ENCODE measurements at places on chromosomes 12 and 14.

- DNase-seq = no peak
These were observed 31.2 kb upstream of the VASH1 start for GRCh38 chr14:76729953-76730505.

DNA sequence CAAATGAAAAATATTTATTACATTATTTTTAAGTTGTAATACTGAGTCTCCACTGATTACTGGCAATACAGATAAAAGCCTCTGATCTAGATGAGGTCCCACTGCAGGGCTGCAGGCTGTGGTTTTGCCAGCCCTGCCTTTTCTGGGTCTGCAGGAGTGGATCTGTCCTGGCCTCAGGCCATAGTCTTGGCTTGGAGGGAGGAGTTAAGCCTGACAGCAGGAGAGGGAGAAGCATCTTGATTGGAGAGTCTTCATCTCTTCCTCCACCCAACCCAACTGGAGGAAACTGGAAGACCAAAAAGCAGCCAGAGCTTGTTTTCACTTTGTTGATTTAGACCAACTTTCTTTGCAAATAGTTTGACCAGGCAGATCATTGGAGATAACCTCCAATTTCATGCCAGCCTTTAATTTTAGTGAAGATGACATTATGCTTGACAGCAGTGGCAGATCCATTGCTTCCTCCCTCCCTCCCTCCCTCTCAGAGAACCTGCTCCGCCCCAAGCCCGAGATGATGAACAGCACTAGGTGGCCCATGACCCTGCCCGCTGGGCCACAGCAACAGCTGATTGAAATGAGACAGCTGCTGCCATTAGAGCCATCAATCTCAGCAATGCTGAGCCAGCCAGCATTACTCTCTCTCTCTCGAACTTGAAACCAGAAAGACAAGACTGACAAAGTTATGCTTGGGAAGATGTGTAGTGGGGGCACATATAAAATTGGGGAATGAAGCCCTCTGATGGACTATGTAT is 222.4 kb downstream of the GLT1D1 start:
- no peak for DNase-seq

DNA sequence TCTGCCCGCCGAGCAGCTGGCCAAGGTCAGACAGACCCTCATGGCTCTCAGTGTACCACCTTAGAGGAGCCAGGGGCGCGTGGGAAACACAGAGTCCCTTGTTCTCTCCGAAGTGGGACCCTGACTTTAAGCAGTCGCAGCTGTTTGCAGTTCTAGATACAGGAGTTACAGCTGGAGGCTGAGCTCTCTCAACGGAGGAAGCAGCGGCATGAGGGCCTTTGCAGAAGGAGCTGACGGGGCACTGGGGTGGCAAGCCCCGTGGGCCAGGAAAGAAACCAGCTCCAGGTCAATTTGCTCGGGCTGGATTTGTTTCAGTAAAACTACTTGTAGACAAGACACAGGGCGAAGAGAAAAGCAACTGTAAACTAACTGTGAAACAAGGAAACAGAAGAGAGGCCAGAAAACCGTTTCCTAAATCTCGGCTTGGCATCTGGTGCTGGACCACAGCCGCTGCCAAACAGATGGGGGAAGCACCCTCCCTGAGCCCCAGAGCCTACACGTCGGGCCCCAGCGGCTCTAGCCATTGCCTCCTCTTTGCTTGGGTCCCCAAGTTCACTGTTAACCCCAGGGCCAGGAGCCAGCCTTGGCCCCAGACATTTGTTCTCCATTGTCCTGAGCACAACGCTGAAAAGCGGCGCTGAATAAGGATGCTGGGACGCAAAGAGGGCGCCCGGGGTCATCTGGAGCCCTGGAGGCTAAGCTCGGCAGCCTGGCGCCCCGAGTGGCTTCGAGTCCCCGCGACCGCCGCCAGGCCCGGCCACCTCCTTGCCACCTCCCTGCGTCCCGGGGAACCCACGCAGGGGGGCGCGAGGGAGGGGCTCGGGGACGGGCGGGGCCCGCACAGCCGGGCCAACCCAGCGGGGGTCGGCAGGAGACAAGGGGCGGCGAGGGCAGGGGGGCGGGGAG is 914 bp upstream of the PACS2 start:
- no peak for DNase-seq

DNA sequence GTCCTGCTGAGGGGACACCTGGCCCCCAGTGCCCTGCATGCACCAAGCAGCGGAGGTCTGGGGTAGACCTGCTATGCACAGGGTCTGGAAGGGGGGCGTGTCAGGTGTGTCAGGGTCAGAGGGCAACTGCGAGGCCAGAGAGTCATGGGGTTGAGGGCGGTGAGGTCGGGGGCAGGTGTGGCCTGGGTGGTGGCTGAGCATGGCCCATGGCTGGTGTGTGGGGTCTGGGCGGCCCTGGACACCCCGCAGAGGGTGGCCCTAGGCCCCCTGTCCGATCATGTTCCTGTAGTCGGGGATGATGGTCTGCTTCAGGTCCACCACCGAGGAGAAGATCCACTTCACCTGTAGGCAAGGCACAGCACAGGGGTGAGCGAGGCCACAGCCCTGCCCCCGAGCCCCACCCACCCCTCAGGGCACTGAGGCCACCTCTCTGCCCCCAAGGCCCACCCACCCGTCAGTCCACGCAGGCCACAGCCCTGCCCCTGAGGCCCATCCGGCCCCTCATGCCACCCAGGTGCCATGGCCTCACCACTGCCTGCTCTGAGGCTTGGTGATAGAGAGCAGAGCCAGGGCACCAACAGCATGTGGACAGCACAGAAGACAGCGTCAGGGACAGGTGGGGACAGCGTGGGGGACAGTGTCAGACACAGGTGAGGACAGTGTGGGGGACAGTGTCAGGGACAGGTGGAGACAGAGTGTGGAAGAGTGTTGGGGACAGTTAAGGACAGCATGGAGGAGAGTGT is 211.3 kb downstream of the TMEM121 start:
- no peak for DNase-seq

- DNase-seq = no peak
These were observed 57.1 kb downstream of the TRAFD1 start for GRCh38 chr12:112182499-112182898.

- DNase-seq = no peak
These were observed 10.2 kb upstream of the NFE2 start for GRCh38 chr12:54311051-54311450.

DNA sequence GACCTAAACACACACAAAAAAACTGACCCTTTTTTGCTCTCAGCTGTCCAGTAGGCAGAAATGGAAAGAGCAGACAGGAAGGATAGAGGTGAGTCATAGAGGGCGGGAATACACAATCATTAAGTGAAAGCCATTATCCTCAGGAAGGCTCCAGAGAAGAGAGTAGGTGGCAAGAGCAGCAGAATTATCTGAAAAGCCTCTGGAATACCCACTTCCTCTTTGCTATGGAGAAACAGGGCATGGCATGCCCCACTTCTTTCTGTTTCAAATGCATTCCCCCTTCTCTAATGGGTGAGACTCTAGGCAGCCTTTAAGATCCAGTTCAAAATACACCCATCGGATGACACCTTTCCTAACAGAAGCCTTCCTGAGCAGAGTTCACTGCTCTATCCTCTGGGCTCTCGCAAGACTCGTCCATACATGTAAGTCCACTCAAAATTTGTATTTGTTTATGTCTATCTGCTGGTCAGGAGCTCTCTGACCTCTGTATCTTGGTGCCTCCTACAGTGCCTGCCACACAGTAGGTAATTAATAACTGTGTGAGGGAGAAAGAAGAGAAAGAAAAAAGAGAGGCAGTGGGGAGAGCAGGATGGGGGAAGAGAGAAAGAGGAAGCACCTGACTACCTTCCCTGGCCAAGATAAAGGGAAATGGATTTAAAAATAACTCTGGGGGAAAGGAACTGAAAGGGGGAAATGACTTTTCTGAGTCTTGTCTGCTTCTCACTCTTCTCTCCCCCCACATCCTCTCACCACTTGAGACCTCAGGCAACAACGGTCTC is 8.5 kb downstream of the KLHL33 start:
- DNase-seq = no peak

- DNase-seq = no peak
These were observed 89.6 kb downstream of the TTC7B start for GRCh38 chr14:90726656-90727055.

DNA sequence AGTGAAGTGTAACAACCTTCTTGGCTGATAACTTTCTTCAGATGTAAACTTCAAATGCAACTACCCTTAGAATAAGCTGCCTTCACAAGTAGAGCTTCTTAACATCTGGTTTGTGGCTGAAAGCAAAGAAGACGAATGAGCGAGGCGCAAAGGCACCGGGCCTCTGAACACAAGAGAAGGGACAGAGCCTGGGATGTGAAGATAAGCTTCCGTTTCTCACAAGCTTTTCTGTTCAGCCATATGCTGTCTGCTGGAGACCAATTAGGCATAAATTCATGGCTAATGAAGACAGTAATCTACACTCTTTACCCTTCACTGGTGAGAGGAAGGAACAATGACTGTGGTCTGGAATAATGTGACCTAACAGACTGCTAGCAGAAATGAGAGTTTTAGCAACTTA is 195.2 kb downstream of the ATXN7L3B start:
- DNase-seq = no peak

- no peak for DNase-seq
These were observed 277.5 kb downstream of the NUAK1 start for GRCh38 chr12:105861227-105861626.

DNA sequence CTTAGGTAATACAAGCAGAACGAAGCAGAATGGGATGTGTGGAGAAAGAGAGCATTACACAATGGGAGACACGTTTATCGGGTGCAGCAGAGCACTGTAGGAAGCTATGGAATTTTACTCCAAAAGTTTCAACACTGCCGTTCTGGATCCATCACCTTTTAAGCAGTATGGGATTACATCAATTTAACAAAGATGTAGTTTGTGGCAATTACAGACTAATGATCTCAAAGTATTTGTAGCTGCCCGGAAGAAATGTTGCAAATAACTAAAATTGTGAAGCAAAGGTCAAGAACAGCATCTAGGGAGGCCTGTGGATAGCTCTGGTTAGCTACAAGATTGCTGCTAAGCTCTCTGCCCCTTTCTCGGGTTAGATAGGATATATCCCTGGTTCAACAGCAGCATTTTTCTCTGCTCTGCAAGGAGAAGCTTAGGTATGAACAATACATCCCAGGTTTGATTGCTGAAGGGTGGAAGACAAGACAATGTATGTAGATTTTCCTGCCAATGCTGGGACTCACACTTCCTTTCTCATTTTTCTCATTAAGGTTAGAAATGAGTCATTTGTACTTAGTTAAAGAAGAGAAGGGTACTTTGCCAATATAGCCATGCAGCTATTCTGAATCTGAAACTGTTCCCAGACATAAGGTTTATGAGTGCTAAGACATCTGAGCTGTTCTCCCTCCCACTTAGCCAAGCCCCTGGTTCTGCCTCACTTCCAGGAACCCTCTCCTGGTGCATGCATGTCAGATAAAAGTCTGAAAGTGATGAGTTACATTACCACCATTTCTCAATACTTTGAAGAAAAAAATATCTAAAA is 75.0 kb upstream of the HIF1A start:
- DNase-seq = no peak

GRCh38 chr12:52799505-52800211 is 3.7 kb upstream of the KRT3 start:
- DNase-seq = no peak

DNA sequence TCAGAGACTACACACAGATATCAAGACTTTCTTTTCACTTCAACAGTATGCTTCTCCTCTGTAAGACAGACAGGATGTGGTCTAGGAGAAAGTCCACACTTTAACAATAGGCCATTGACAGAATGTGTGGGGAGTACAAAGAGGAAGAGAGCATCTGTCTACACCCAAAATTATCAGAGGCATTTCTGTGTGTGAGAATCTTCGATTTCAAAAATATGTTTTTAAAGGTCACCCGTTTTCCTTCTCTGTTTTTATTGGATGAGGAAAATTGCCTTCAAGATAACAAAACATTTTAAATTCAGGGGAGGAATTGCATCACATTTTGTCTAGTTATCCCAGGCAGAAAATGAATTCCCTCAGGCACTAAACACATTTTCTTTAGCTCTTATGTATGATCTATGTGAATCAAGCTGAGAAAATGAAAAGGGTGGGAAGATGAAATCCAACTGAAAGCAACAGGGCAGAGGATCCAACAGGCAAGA is 16.4 kb downstream of the NAV3 start:
- DNase-seq = no peak

DNA sequence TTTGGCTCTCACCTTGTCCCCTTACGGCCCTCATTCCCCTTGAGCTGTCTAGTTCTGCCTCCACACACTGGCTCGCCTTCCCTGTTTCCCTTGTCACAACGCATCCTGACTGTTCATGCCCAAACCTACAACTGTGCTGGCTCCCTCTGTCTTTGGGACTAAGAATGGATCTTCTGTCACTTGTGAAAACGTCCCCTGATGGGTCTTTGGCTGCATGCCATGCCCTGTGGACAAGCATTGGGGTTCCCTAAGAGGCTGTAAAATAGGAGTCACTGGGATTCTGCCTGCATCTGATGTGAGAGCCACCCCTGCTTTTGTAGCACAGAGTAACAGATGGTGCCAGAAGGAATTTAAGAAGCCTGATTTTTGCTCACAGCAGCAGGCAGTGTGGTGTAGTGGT is 285.3 kb upstream of the CRY1 start:
- DNase-seq = no peak

- no peak for DNase-seq
These were observed 369.8 kb downstream of the EMP1 start for GRCh38 chr12:13566292-13566691.

DNA sequence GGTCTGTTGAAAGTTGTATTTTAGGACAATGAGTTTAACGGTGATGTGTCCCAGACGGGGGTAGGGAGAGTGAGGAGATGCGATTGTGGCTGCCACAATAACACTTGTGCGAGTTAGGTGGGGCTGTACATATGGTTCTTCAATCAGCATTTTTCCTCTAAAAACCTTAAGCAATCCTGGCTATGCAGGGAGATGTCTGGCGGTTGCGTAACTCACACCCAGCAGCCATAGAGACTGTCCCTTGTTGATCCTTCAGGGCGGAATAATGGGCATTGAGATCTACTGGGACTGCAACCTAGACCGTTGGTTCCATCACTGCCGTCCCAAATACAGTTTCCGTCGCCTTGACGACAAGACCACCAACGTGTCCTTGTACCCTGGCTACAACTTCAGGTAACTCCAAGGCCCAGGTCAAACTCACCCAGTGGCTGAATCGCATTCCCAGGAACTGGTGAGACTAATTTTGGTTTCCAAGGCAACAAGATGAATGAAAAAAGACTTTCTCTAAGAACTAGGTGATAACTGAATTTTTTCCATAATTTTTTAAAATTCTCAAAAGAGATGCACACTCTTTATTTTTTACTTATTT is 34.6 kb downstream of the P2RX7 start:
- DNase-seq = no peak

- no peak for DNase-seq
These were observed 284.7 kb downstream of the DAD1 start for GRCh38 chr14:22304326-22304725.

Data from stimulated activated CD8-positive, alpha-beta memory T cell treated with anti-CD3 and anti-CD28 coated beads, Interleukin-15, amount 100 ng/mL, for 1 hour (primary cell).